ENCODE measurements at places on chromosomes 1 and 21.

- peak; percentile 21 for DNase-seq
These were observed 76.5 kb upstream of the BTG3 start for GRCh38 chr21:17688912-17689874.

- no peak for DNase-seq
These were observed 53.6 kb upstream of the ASB17 start for GRCh38 chr1:75985827-75986226.

GRCh38 chr1:180229483-180230415 is at the start of gene LHX4:
TSS of gene LHX4 (plus strand) at chr1:180230264. CDS start at chr1:180230530, 266 bp downstream.
- no peak for DNase-seq

DNA sequence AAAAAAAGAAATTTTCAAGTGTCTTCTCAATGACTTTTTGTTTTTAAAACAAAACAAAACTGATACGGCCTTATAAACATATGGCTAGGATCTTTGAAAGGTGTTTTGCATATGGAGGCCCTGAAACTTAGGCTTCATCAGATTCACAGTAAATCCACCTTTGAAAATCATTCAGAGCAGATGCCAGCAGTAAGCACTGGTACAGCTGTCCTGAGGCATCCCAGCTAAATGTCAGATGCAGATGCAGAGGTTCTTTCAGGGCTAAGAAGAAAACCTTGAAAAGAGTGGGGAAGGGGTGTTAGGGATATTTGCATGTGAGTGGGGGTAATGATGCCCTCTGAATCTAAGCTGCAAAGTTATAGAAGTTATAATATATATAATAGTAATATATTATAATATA is 56.2 kb upstream of the GNG12 start:
- DNase-seq: no peak

DNA sequence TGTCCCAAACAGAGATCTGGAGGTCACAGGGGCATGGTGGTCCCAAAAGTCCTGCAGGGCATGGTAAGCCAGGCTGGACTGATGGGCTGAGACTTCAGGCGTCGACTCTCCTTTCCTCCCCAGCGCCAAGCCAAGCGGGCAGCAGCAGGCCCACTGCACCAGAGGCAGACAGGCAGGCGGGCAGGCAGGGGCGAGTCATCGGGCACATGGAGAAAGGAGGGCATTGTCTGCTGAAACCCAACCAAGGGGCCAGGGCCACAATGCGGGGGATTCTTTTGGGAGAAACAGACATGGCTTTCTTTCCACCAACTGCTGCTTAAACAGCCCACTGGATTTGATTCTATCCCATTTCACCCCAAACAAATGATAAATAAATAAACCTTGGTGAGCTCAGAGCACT is 46.2 kb downstream of the TRABD2B start:
- no peak for DNase-seq

DNA sequence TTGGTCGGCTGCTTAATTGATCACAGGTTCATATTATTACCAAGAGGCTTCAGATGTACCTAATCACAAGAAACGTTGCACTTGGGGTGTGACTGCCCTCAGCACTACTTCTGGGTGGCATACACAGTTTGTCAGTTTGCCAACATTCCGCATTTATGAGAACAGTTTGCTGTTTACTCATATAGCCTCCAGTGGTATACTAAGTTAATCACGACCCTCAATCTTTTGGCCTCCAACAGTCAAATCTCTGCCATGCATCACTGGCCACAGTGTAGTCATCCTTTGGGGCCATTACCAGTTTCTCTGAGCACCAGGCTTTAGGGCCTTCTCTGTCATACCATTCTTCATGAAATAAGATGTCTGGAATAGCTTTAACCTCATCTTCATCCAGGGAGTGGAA is 62.8 kb upstream of the BCL9 start:
- DNase-seq: no peak

DNA sequence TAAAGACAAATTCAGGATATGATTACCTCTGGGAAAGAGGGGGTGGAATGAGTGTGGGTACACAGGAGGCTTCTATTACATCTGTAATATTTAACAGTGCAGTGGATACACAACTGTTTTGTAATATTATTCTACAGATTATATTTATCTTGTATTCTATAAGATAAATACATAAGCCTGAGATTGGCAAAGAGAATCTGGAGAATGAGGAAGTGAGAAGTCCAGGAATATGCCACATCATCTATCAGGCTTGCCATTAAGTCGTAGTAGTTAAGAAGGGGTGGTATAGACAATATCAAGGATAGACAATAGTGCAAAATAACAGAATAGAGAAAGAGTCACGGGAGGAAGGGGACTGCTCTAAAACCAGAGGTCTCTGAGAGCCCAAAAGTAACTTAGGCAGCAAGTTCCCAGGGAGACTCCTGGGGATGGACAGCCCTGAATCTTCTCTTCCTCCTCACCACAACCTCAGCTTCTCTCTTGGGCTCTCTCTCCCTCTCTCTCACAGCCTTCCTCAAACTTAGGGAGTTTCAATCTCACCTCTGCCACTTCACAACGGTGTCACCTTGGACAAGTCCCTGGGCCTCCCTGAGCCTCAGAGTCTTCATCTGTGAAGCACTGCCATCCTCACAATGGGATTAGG is 14.0 kb upstream of the PTAFR start:
- no peak for DNase-seq

GRCh38 chr1:35220976-35221375 is 28.0 kb upstream of the SFPQ start:
- no peak for DNase-seq

DNA sequence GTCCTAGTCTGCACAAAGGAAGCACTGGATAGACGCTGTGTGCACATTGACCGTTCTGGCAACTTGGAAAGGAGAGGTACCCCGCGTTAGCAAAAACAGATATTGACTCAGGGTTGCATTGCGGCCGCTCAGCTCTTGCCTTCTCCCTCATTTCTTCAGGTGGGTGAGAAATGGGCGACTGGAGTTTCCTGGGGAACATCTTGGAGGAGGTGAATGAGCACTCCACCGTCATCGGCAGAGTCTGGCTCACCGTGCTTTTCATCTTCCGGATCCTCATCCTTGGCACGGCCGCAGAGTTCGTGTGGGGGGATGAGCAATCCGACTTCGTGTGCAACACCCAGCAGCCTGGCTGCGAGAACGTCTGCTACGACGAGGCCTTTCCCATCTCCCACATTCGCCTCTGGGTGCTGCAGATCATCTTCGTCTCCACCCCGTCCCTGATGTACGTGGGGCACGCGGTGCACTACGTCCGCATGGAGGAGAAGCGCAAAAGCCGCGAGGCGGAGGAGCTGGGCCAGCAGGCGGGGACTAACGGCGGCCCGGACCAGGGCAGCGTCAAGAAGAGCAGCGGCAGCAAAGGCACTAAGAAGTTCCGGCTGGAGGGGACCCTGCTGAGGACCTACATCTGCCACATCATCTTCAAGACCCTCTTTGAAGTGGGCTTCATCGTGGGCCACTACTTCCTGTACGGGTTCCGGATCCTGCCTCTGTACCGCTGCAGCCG is 5.4 kb downstream of the GJA8 start:
- DNase-seq: no peak

- no peak for DNase-seq
These were observed 47.5 kb downstream of the FYB2 start for GRCh38 chr1:56771717-56772116.

DNA sequence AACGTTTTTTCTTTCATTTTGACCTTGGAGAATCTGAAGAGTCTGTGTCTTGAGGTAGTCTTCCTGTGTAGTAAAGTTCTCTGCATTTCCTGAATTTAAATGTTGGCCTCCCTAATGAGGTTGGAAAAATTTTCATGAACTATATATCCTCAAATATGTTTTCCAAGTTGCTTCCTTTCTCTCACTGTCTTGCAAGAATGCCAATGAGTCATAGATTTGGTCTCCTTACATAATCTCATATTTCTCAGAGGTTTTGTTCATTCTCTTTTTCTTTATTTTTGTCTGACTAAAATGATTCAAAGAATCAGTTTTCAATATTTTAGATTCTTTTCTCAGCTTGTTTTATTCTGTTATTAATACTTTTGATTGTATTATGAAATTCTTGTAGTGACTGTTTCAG is 87.6 kb downstream of the DRAM2 start:
- DNase-seq: no peak

- no peak for DNase-seq
These were observed 3.2 kb upstream of the AK2 start for GRCh38 chr1:33039840-33040239.

DNA sequence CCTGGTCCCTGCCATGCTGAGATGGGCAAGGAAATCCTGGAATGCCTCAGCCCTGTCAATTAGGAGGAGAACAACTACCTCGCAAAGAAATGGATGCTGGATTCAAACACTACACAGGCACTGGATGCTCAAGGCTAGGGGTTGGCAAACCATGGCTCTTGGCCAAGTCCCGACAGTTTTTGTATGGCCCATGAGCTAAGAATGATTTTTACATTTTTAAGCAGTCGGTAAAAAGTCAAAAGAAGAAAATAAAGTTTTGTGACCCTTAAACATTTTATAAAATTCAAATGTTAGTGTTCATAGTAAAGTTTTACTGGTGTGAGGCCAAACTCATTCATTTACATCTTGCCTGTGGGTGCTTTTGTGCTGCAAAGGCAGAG is 6.5 kb downstream of the CDK18 start:
- no peak for DNase-seq

GRCh38 chr1:32619701-32620485 is 30.5 kb downstream of the ZBTB8OS start:
- DNase-seq: no peak

DNA sequence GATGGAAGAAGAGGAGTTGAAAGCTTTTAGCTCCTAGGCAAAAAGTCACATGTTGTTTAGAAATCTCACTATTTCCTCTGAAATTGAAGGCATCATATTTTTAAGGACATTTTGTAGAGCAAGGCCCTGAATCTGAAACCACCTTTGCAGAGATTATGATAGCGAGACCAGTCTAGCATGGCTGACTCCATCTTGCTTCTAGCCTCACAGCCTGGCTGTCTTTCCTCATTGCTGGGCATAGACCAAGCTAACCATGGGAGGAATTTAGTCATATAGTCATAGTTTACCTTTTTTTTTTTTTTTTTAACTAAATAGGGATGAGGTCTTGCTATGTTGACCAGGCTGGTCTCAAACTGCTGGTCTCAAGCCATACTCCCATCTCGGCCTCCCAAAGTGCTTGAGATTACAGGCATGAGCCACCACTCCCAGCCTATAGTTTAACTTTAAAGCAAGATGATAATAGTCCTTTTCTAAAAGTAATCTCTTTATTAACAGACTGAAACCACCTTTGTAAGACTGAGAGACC is 42.2 kb upstream of the ZNF326 start:
- DNase-seq: no peak

GRCh38 chr1:48261881-48262400 is 39.4 kb downstream of the SLC5A9 start:
- no peak for DNase-seq

- no peak for DNase-seq
These were observed 5.8 kb upstream of the SPATC1L start for GRCh38 chr21:46189959-46190490.

- no peak for DNase-seq
These were observed 304.3 kb downstream of the MATN1 start for GRCh38 chr1:30418939-30419720.

DNA sequence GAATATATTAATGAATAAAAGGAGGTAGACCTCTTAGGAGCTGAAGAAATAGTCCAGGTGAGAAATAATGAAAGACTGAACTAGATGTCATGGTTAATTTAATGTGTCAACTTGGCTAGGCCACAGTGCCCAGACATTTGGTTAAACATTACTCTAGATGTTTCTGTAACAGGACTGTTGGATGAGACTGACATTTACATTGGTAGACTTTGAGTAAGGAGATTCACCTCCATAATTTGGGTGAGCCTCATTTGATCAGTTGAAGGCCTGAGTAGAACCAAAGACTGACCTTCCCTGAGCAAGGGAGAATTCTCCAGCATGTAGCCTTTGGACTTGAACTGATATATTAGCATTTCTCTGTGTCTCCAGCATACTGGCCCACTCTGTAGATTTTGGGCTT is 49.2 kb upstream of the TACSTD2 start:
- no peak for DNase-seq

DNA sequence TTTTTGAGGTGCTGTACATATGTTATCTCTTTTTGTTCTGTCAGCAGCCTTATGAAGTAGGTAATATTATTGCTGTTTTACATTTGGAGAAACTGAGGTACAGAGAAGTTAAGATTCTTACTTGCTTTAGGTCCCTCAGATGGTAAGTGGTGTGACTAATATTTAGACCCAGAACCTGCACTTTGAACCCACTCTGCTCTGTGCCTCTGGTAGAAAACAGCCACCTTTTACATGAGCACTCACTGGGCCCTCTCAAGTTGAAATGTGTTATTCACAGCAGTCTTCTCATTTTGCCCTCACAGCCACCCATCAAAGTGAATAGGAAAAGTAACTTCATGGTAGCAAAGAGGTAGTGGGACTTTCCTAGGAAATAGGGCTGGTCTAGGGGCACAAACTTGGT is 4.7 kb downstream of the NSUN4 start:
- no peak for DNase-seq

DNA sequence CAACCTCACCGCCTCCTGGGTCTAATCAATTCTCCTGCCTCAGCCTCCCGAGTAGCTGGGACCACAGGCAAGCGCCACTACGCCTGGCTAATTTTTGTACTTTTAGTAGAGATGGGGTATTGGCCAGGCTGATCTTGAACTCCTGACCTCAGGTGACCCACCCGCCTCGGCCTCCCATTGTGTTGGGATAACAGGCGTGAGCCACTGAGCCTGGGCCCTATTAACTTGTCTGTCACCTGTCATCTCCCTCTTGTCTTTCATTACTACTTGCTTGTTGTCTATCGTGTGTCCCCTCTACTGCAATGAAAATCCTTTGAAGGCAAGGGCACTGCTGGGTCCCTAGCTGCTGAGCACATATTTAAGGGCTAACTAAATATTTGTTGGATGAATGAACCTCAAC is 3.4 kb downstream of the UQCRHL start:
- no peak for DNase-seq

- no peak for DNase-seq
These were observed 3.4 kb upstream of the GRIK3 start for GRCh38 chr1:37037690-37038089.

DNA sequence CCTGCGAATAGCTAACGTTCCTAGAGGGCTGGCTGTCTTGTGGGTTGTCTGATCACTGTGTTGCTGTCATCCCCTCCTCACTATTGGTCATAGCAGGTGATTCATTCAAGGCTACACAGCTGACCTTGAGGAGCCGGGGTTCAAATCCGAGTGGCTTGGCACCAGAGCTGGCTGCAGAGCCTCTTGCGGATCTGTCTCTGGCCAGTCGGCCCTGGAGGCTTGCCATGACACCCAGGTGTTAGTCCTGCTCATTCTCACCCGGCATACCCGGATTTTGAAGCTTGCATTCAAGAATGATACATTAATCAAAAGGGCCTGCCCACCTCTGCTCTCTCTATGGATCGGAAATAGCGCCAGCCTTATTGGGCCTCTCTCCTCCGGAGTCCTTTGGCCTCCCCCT is 110.4 kb downstream of the DHRS3 start:
- no peak for DNase-seq

DNA sequence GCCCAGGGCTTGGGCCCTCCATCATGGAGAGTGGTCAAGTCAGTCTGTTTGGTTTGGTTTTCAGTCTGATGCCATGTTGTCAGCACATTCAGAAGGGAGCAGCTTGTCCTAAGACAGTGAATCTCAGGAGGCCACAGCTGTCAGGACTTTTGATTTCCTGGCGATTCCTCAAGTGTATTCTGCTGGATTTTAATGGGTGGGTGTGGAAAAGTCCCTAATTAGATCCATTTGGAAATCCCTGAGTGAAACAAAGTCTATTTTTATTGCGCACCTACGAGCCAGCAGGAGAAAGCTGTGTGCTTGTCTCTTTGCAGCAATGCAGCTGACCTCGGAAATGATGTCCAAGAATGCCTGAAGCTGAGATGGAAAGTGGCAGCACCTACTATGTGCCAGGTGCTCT is 21.6 kb upstream of the FHAD1 start:
- no peak for DNase-seq

- DNase-seq: no peak
These were observed 1.2 kb downstream of the MCOLN2 start for GRCh38 chr1:84995484-84996334.

All from stimulated activated CD8-positive, alpha-beta memory T cell treated with anti-CD3 and anti-CD28 coated beads, Interleukin-2, amount 100 ng/mL, for 48 hours (primary cell).